Suppressor macrophage treated with lipopolysaccharide for 1 hour (primary cell): ENCODE measurements at places on chromosomes 11 and 22.

DNA sequence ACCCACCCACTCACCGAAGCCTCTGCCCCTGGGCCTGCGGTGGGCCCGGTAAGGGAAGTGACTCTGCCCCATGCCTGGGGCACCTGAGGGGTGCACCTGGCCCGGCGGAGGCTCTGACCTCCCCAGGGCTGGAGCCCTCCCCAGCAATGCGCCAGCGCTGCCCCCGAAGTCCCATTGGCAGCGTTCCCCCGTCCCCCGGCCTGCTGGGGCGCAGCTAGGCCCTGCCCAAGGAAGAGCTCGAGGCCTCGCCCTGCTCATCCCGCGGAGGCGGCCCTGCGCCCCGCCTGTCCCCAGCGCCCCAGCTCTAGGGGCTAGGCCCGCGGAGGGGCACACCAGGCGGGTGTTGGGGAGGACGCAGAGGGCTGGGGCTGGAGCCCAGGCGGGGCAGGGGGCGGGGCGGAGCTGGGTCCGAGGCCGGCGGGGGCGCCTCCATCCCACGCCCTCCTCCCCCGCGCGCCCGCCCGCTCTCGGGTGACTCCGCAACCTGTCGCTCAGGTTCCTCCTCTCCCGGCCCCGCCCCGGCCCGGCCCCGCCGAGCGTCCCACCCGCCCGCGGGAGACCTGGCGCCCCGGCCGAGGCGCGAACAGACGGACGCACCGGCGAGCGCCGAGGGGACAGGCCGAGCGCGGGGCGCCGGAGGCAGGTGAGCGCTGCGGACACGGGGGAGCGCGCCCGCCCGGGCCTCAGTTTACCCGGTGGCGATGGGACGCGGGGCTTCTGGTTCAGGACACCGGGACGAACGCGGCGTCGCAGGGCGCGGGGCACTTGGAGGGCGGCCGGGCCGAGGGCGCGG lies at the start of gene EPS8L2:
Gene EPS8L2 (plus strand): TSS at position 586 of the 793 bp plus-strand sequence. CDS start 3,177 bp downstream, outside the sequence.
- no peak for DNase-seq

GRCh38 chr11:133266986-133267385 lies 265.3 kb downstream of the OPCML start:
- no peak for DNase-seq

- no peak for DNase-seq
Observed at GRCh38 chr11:32918427-32918826, 25.8 kb downstream of the QSER1 start.

GRCh38 chr11:10453261-10453660 lies 1.8 kb upstream of the AMPD3 start:
- no peak for DNase-seq

DNA sequence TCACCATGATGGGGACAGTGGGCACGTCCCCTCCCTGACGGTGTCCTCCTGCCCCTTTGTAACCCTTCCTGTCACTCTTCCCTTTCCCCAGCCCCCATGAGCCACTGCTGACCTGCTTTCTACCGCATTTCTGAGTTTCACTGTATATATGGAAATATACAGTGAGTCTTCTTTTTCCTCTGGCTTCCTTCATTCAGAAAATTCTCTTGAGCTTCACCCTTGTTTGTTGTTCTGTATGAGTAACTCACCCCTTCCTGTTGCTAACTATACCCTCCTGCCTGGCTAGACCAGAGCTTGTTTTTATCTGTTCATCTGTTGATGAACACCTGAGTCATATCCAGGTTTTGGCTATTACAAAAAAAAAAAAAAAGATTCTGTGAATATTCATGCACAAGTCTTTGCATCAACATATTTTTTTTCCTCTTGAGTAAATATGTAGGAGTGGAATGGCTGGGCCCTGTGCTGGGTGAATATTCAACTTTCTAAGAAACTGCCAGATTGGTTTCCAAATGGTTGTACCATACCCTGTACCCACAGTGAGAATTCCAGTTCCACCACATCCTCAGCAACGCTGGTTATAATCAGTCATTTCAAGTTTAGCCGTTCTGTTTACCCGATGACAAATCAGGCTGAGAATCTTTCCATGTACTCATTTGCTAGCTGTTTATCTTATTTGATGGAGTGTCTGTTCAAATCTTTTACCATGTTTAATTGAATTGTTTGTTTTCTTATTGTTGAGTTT lies 62.0 kb downstream of the IGF2 start:
- no peak for DNase-seq

DNA sequence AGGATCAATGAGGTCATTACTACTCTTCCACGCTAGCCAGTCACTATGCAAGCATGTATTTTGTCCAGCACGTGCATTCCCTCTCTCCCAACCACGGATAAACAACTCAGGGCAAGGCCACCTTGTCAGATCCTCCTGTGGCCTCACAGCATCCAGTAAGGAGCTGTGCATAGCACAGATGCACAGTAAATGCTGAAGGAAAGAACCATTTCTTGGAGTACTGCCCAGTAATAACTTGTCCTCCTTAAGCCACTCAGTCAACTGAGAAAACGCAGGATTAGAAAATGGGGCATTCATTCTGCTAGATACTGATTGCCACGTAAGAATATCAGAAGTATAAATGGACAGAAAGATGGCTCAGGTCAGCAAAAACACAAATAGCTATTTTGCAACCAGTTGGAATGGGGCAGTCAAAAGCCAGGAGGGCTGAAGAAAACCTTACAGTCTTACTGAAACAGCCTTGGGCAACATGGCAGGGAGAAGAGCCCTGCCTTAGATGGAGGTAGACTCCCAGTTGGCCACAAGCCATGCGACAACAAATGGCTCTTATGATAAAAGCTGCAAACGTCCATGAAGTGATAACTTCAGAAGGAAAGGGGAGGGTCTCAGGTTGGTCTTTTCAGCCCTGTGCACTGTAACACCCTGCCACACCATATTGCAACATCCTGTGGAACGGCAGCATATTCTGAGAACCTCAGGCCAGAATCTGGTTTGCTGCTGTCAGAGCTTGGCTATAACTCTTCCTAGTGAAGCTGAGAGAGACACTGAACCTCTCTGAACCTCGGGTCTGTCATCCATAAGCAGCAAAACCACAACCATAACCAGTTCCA lies 23.0 kb downstream of the PC start:
- DNase-seq, result no peak

DNA sequence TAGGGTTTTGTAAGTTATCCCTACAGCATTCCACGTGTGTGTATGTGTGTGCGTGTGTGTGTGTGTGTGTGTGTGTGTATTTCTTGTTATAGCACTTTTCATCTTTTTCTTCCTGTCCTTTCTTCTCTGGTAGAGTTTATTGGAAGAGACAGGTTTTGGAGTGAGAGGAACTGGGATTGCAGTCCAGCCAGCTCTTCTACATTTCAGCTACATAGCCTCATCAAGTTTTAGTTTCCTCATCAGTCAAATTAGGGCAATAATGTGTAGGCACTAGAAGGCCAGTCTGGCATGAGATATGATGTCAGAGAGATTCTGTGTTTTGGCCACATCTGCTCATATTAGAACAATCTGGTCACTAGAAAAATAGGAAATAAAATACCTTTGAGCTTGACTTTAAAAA lies 1283.5 kb upstream of the TENM4 start:
- no peak for DNase-seq

- no peak for DNase-seq
Observed at GRCh38 chr11:66531841-66532240, 14.0 kb downstream of the ZDHHC24 start.

DNA sequence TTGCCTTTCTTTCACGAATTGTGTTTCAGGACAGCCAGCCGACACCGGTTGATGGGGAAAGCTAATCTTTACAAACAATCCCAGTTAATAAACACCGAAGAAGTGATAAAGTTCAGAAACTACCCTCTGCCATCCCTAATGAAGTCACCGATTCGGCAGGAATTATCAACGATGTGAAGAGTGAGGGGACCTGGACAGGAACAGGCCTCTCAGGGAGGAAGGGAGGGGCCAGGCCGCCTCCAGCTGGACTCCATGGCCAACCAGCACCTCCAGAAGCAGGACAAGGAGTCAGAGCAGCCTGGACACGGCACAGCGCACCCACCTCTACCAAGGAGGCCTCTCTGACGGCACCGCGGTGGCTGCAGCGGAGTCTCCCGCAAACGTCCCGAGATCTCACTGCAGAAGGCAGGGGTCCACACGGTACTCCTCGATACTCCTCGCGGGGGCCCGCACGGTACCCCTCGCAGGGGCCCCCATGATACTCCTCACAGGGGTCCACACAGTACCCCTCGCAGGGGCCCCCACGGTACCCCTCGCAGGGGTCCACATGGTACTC lies 3.9 kb downstream of the TOLLIP start:
- DNase-seq, result no peak

GRCh38 chr11:20844630-20845029 lies 175.2 kb downstream of the NELL1 start:
- no peak for DNase-seq

DNA sequence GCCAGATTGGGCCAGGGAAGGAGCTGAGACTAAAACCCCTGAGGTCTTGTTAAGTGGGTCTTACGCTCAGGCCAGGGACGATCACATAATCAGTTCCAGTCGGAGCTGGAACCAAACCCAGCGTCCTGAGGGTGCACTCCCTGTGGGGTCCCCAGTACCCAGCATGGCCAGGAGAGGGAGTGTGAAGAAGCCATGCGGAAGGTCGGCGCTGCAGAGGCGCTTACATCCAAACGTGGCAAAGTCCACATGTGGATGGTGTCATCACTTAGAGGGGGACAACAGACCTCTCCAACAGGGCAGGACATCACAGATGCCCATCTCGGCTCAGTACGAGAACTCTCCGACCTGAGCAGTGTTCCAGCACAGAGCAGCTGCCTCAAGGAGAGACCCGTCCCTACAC lies 8.3 kb downstream of the ATP5MGL start:
- no peak for DNase-seq

GRCh38 chr11:120184371-120184945 lies 26.4 kb upstream of the OAF start:
- DNase-seq, result no peak

GRCh38 chr11:70769521-70769920 lies 371.2 kb downstream of the CTTN start:
- DNase-seq, result no peak
